ENCODE measurements at places on chromosomes 7 and 10. TPM values are rescaled to one million over a fixed set of nuclear protein-coding genes. Genes with fewer than 3 reads are reported as not detected.
A peak's percentile ranks its signal among the peaks of the same experiment; 100 is the strongest.

DNA sequence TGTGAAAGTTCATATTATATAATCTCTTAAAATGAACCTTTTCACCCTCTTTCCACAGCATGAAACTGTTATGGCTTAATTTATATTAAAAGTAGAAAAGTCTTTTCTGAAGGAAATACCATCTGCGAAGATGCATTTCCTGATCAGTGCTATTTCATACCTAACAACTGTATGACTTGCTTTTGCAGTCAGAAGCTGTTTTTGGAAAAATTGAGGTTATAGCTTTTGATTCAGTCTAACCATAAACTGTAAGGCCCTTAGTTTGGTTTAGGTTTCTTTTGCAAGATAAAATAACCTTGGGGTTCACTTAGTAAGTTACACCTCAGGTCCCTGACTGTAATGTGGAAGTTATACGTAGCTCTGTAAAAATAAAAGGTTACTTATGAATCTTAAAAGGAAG lies 22.7 kb upstream of the PARP12 start:
- no peaks in the 10 kb centered on the region for H3K36me3 ChIP-seq
- H3K27me3 ChIP-seq: no peaks in the 10 kb centered on the region
- no peaks in the 10 kb centered on the region for H3K4me1 ChIP-seq
- DNase-seq: no peak

GRCh38 chr7:113628948-113629847 lies 289.6 kb downstream of the PPP1R3A start:
- no peak overlapping the region for H3K4me3 ChIP-seq
- no peak for DNase-seq
- H3K36me3 ChIP-seq: no peaks in the 10 kb centered on the region
- no peaks in the 10 kb centered on the region for H3K27me3 ChIP-seq
- H3K27ac ChIP-seq: no peak overlapping the region
- H3K4me1 ChIP-seq: no peaks in the 10 kb centered on the region

DNA sequence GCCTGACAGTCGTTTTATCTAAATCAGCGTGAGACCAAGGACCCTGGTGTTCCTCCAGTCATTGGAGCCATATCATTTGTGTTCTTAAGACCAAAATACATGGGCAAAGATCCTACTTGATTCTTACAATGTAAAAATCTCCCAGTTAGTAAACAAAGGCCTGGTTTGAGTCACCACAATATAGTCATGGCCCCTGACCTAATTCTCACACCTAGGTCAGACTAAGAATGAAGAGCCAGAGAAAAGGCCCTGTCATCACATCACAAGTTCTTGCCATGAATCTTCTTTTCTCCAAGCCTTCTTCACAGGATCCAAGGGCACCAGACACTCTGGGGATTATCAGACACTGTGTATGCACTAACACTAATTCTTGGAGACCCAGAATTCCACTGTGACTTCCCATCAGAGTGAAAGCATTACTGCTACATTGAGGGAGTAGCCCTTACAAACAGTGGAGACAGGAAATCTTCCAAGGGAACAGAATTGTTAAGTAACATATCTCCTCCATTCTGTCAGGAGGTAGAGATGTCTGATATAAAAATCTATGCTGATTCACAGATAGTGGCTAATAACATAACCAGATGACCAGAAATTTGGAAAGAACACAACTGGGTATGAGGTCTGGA lies 7.6 kb upstream of the ERVW-1 start:
- H3K27ac ChIP-seq: no peak overlapping the region
- H3K36me3 ChIP-seq: peaks cover 9% of the 10 kb centered on the region
- no peaks in the 10 kb centered on the region for H3K27me3 ChIP-seq

DNA sequence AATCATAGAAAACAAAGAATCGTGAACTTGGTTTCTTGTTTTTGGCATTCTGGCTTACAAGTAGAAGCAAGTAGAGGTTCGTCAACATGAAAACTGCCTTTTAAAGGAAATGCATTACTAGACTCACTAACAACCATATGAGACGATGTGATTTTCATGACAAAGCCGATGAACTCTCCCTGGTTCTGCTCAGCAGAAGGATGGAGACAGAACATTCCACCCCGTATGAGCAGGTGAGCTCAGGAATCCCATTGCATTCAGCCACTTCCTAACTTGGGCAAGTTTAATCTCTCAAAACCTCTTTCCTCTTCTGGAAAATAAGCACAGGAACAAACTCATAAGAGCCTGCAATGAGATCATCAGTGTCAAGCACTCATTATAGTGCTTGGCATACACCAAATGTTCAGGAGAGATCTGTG lies 57.4 kb upstream of the SVIL start:
- peak overlapping the region; percentile 76 for H3K27ac ChIP-seq
- peaks cover 11% of the 10 kb centered on the region for H3K4me1 ChIP-seq
- H3K27me3 ChIP-seq: no peaks in the 10 kb centered on the region
- H3K4me3 ChIP-seq: no peak overlapping the region
- no peak for DNase-seq

GRCh38 chr10:90813594-90814365 lies 44.1 kb downstream of the HTR7 start:
- no peaks in the 10 kb centered on the region for H3K27me3 ChIP-seq
- no peak for DNase-seq
- H3K4me3 ChIP-seq: no peak overlapping the region
- no peaks in the 10 kb centered on the region for H3K4me1 ChIP-seq

DNA sequence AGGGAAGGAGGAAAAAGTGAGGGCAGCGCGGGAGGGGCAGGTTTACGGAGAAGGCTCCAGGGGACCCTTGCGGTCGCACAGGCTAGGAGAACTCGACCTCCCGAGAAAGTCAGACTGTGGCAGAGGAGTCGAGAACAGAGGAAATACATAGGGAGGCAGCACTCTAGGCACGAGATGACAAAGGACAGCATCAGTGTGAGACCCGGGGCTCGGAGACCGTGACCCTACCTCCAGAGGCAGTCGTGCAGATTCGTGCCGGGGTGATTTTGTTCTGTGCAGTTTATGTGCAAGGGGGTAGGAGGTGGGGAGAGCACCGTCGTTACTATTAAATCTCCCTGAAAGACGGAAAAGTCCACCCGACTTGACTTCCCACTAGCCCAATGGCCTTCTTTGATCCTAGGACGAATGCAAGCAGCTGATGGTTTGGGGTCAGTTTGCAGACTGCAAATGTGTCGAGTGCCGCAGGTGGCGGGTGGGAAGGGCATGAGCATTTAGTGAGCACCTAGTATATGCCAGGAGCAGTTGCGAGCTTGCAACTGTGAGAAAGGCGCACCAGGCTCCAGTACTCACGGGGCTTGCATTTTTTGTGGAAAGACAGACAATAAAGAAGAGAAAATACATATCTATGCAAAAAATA lies 674 bp upstream of the OSBPL3 start:
- H3K4me3 ChIP-seq: peak overlapping the region; percentile 83
- peak overlapping the region; percentile 81 for H3K27ac ChIP-seq
- peaks cover 29% of the 10 kb centered on the region for H3K27me3 ChIP-seq
- peaks cover 26% of the 10 kb centered on the region for H3K4me1 ChIP-seq

GRCh38 chr10:5445006-5445405 lies 32.6 kb downstream of the NET1 start:
- DNase-seq: no peak
- peaks cover 5% of the 10 kb centered on the region for H3K4me1 ChIP-seq
- no peak overlapping the region for H3K27ac ChIP-seq
- H3K4me3 ChIP-seq: no peak overlapping the region
- H3K36me3 ChIP-seq: no peaks in the 10 kb centered on the region

DNA sequence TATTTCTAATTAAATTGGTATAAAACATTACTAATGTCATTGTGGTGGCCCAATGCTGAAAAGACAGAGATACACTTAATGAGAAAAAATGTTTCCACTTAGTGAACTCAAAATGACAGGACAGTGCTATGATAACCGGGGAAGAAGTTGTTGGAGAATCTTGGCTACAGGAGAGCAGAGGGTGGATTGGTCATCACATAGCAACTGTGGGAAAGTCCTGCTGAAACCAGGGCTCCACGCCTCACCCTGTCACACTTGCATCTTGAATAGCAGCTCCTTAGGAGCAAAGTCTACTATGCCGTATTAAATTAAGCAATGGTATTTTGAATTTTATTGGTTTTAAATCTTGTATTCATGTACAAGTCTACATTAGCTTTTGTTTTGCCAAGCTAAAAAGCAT lies 225.5 kb downstream of the KLF6 start:
- H3K27ac ChIP-seq: no peak overlapping the region
- no peaks in the 10 kb centered on the region for H3K36me3 ChIP-seq
- no peak overlapping the region for H3K4me3 ChIP-seq
- H3K4me1 ChIP-seq: no peaks in the 10 kb centered on the region
- no peaks in the 10 kb centered on the region for H3K27me3 ChIP-seq

- H3K4me1 ChIP-seq: peaks cover 20% of the 10 kb centered on the region
- H3K36me3 ChIP-seq: no peaks in the 10 kb centered on the region
- H3K27me3 ChIP-seq: no peaks in the 10 kb centered on the region
Measured at GRCh38 chr10:46305079-46305818, 18.5 kb downstream of the ANTXRL start.

DNA sequence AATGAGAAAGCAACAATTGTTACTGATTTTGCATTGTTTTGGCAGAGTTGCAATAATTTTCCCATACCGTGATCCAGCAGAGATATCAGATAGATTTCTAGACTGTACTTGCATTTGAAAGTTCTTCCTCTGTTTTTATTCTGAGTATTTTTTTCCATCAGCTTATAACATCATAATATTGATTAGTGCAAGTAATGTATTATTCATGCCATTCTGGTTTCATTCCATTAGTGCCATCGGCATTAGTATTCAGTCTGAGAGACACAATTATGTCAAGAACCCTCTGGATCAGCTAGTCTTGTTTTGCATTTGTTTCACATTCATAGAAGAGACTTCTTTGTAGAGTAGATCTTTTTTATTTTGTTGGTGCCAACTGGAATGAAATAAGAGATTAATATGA lies 304.0 kb downstream of the BBS9 start:
- H3K36me3 ChIP-seq: no peaks in the 10 kb centered on the region
- no peak for DNase-seq
- no peaks in the 10 kb centered on the region for H3K4me1 ChIP-seq
- no peak overlapping the region for H3K4me3 ChIP-seq

- no peak for DNase-seq
- no peak overlapping the region for H3K4me3 ChIP-seq
- H3K27me3 ChIP-seq: no peaks in the 10 kb centered on the region
- H3K27ac ChIP-seq: no peak overlapping the region
Measured at GRCh38 chr7:98011996-98012395, 22.0 kb upstream of the OCM2 start.

DNA sequence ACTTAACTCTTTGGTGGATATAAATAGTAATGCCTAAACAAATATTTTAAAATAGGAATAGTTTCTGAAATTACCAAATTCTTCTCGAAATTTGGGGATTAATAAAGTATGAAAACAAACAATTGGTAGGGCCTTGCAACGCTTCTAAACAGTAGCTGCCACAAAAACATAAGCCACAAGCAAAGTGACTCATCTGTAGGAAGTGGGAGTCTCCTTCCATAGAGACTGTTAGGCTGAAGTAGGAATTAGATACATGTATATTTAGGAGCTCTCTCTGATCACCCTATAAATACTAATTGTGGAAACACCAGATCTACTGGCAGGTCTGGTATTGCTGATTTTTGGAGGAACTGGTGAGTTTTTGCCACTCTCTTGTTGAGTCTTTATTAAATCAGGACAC lies 5.7 kb upstream of the LMOD2 start:
- no peak for DNase-seq
- H3K4me1 ChIP-seq: no peaks in the 10 kb centered on the region
- H3K27ac ChIP-seq: no peak overlapping the region
- no peak overlapping the region for H3K4me3 ChIP-seq
- H3K36me3 ChIP-seq: no peaks in the 10 kb centered on the region

DNA sequence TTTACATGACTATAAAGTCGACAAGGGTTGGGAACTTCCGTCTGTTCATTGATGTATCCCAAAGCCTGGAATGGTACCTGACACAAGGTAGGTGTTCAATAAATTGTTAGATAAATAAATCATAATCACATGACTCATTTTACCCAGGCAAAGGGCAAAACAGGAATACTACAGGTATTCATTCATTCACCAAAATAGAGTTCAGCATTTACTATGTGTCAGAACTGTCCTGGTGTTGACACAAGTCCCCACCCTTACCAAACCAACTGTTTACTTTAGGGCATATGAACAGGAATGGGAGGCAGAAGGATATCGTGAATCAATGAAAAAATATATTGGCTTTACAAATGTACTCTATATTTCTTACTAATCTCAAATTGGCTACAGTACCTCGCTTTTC lies 666 bp upstream of the YAE1 start:
- no peaks in the 10 kb centered on the region for H3K4me1 ChIP-seq
- peaks cover 3% of the 10 kb centered on the region for H3K36me3 ChIP-seq
- H3K27ac ChIP-seq: peak overlapping the region; percentile 88
- H3K4me3 ChIP-seq: peak overlapping the region; percentile 87
- H3K27me3 ChIP-seq: no peaks in the 10 kb centered on the region

GRCh38 chr10:113581092-113581491 lies 28.2 kb downstream of the HABP2 start:
- no peaks in the 10 kb centered on the region for H3K36me3 ChIP-seq
- H3K27ac ChIP-seq: no peak overlapping the region
- DNase-seq: no peak
- H3K4me3 ChIP-seq: no peak overlapping the region
- no peaks in the 10 kb centered on the region for H3K27me3 ChIP-seq

DNA sequence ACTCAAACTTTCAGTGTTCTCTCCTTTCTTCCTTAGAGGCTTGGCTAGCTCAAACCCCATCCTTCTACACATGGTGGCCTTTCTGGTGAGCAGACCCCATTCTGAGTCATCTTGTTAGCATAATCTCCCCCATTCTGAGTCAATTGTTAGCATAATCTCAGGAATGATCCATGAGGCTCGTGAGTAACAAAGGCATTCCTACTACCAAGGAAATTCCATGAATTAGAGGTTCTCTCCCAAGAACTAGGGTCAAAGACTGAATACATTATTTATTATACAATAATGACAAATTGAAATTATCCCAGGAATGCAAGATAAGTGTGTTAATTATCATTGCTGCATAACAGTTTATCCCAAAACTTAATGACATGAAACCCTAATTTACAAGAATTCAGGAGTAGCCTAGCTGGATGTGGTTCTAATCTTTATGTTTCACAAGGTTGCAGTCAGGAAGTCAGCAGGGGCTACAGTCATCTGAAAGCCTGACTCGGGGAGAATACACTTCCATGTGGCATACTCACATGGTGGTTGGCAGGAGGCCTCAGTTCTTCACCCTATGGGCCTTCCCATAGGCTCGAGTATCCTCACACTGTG lies 100.2 kb downstream of the MMRN2 start:
- H3K36me3 ChIP-seq: no peaks in the 10 kb centered on the region
- no peak for DNase-seq
- no peak overlapping the region for H3K4me3 ChIP-seq
- H3K27me3 ChIP-seq: no peaks in the 10 kb centered on the region
- no peaks in the 10 kb centered on the region for H3K4me1 ChIP-seq

- peak overlapping the region; percentile 31 for H3K4me3 ChIP-seq
- H3K36me3 ChIP-seq: no peaks in the 10 kb centered on the region
- no peak overlapping the region for H3K27ac ChIP-seq
- peaks cover 34% of the 10 kb centered on the region for H3K4me1 ChIP-seq
Measured at GRCh38 chr7:122310119-122311021, 5.8 kb upstream of the FEZF1 start.

- H3K27ac ChIP-seq: peak overlapping the region; percentile 1
- H3K36me3 ChIP-seq: no peaks in the 10 kb centered on the region
- H3K4me3 ChIP-seq: no peak overlapping the region
- no peak for DNase-seq
Measured at GRCh38 chr7:25308246-25308645, 80.0 kb upstream of the NPVF start.

AGBL3 gene
- total RNA-seq: 5.9 TPM

PON1 gene
- 0.59 TPM for total RNA-seq

NRG3 gene
- total RNA-seq: 10.2 TPM

ASB10 gene
- not detected for total RNA-seq

CDK6 gene
- total RNA-seq: 34.6 TPM

VPS41 gene
- 97.3 TPM for total RNA-seq

PODXL gene
- total RNA-seq: 40.2 TPM

HOXA2 gene
- total RNA-seq: 8.1 TPM

SPDYE1 gene
- total RNA-seq: not detected

CHAT gene
- total RNA-seq: 0.61 TPM

SAP25 gene
- 1.9 TPM for total RNA-seq

ELN gene
- 203 TPM for total RNA-seq

STEAP1B gene
- 7.1 TPM for total RNA-seq

All from spinal cord (tissue), 10 donors.